Hematopoietic multipotent progenitor cell treated with erythropoietin and hydrocortisone succinate and interleukin-3 and kit ligand, for 4 days (in vitro differentiated cells): ENCODE measurements at places on chromosomes 13 and 19.

DNA sequence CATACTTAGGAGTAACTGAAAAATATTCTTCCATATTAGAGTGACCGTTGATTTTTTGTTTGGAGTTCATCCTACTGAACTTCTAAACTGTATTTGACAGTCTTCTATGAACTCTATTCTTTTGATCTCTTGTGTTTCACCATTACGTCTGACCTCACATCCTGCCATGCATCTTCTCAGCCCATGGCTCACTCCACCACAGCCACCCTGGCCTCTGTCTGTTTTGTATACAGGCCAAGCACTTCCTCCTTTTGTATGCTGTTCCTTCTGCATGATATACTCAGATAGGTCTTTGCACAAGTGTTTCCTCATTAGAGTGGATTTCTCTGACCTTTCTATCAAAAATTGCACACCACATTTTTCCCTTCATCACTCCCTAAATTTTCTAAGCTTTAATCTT, 119.9 kb downstream of the MAB21L1 start:
- DNase-seq = peak; percentile 83

DNA sequence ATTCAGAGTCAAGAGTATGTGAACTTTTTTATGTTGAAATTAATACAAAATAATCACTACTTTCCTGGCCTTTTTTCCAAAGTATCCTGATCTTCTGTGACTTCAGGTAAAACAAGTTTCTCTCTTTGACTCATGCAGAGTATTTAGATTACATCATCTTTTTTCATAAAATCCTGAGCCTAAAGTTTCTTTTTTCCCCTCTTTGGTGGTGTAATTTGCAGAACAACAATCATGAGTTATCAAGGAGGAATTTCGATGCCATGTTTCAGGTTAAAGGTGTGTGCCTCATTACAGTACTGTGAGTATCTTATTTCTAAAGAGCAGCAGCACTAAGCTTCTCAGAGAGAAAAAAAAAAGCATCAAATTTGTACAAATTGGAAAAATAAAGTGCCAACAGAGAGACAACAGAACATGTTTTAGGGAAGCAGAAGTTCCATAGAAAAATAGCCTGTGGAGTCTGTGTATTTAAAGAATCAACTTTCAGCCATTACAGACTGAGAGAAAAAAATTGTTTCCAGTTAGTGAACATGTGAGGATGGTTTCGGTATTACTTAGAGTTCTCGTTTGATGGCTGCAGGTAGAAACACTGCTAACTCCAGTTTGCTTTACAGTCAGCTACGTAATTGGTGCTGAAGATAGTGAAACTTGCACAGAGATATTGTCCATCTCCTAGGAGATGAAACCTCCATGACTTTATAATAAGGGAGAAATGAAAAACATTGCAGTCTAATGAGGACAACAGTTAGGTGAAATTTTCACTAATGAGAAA, 78.1 kb upstream of the PCDH9 start:
- no peak for DNase-seq

GRCh38 chr19:2615782-2616181, 86.7 kb downstream of the GNG7 start:
- DNase-seq = no peak

DNA sequence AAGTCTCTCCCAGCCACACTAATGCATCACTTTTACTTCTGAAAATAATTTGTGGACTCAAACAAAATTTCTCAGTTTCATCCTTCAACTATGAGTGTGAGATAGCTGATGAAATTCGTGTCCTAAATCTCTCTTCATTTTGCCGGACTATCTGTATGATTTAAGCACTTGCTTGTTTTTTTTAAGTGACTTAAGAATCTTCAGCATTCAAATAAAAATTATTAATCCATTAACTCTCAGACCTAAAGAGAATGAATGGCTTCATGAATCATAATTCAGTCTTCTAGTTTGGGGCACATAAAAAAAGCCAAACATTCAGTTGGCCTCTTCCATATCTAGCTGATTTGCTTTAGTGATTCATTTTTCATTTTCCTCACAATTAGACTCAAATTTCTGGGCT, 579.5 kb downstream of the DCT start:
- no peak for DNase-seq

- DNase-seq = no peak
Measured at GRCh38 chr19:57437931-57438330, 2.8 kb downstream of the ZNF749 start.
